Fibroblast of skin of back (primary cell): ENCODE measurements at places on chromosomes 7 and 10.
A peak's percentile ranks its signal among the peaks of the same experiment; 100 is the strongest.

DNA sequence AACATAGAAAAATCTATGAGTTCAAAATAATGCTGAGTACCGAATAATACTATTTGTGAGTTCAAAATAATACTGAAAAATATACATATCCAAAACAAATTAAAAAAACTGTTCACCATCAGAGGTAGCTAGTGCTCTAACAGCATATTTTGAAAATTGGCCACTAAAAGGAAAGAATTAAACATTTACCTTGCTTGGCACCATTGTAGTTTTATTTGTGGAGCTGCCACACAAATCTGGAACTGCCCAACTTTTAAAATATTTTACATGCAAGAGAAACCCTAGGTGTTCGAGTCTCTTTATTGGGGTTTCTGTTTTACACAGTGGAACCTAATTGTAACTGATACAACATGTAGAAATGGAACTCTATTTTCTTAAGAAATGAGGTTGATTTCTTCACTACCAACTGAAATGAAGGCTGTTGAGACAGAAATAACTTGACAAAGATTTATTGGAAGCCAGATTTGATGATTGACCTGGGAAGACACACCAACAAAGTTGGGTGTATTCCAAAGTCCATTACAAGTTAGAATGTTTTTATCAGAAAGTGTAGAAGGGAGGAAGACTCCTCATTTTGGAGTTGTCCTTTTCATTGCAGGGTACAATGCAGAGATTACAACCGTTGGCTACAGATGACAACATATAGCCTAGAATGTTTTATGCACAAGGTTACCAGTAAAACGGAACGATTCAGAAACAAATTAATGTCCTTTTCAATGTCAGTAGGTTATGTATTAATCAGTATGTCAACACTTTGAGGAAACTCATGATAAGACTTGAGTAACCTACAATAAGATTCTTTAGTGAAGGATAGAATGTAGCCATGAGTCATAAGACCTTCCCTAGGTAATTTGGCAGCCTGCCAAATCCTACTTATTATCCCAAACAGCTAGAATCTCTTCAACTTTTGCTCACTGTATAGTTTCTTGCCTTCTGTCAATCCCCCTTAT lies 73.8 kb upstream of the PAPSS2 start:
- DNase-seq, result peak; percentile 22

GRCh38 chr7:42432644-42433043 lies 195.6 kb upstream of the GLI3 start:
- DNase-seq, result no peak

DNA sequence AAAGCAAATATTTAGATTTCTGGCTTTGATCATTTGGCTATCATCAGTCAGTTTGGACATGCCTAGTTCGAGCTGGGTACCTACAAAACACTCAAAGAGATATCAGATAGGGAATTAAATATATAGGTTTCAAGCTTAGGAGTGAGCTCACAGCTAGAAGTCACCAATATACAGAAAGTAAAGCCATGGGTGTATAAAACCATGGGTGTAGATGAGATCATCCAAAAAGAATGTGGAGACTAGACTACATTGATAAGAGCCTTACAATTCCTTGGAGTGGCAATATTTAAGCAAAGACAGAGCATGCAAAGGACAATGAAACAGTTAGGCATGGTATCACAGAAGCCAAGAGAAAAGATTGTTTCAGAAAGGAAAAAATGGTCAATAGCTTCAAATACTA lies 7.2 kb upstream of the RALA start:
- peak; percentile 73 for DNase-seq

DNA sequence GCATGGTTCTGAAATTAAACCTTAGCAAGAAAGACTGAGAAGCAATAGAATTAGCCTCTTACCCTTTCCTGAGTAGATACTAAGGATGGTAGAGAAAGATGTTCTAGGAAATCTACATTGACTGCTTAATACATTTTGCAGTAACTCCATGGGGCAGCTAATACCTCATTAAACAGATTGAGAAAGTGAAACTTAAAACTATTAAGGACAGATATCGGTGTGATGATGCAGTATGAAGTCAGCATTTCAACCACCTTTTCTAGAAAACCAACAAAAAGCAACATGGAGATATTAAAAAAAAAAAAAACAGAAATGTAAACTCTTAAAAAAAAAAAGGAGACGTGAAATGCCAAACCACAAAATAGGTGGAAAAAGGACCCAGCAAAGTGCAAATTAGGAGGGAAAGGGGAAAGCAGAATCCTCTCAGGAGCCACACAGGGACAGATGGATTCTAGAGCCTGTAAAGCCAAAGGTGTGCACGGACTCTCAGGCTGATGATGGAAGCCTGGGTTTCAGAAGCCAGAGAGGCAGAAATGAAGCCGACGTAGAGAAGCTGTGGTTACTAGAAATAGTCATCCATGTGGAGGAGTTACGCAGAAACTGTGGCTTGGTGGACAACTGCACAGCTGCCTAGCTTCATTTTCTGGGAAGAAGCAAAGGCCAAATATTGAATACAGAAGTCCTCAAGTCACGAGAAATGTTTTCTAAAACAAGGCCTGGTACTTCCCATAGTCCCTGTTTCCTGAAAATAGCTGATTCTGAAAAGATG lies 38.1 kb upstream of the GPR141 start:
- no peak for DNase-seq

- no peak for DNase-seq
Measured at GRCh38 chr7:12090757-12091221, 120.3 kb upstream of the TMEM106B start.

GRCh38 chr7:95595746-95596197 lies 544 bp downstream of the PDK4 start:
- no peak for DNase-seq

DNA sequence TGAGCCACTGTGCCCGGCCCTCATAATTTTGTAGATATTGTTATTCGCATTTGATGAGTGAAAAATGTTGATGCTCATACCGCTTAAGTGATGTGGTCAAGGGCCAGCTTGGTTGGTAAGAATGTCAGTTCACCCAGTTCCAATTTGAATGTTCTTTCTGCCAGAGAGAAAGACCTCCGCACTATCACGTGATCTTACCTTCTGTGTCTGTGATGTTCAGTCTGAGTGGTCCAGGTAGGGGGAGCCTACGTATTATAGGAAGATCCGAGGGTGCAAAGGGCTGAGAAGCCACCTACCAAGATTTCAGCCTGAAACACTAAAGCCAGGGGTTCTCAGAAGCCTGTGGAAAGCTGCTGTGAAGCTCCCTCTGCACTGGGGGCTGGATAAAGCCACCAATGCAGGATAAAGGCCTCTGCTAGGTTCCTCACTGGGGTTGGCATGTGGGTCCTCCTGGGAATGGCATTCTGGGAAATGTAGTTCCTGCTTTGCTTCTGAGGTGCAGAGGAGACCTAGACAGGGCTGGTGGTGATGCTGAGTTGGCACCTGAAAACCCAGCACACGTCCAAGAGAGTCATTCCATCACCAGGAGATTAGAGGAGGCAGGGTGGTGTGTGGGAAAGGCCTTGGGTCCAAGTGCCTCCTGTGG lies 64.7 kb upstream of the AOAH start:
- no peak for DNase-seq

DNA sequence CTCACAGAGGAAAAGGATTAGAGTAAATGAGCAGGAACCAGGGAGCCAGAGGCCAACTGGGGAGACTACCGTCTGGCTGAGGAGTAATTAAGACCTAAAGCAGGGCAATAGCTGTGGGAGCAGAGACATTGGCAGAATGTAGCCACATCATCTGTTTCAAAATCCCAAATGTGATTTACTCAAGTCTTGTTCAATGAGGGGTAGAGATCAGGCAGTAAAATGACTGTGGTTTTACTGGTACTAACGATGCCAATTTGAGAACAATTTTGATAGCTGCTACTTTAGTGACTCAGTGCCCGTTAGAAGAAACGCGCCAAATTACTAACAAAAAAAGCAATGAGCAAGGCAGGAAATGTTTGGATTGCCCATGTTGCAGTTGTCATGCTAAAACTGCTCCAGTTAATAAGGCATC lies 12.7 kb upstream of the MIOS start:
- DNase-seq, result peak; percentile 87

- peak; percentile 83 for DNase-seq
Measured at GRCh38 chr10:137606-138005, 2.4 kb downstream of the ZMYND11 start.

GRCh38 chr10:70893227-70894006 lies 5.1 kb upstream of the PCBD1 start:
- no peak for DNase-seq

GRCh38 chr10:129637846-129638245 lies 170.8 kb downstream of the MGMT start:
- DNase-seq, result no peak

- DNase-seq, result no peak
Measured at GRCh38 chr7:156666368-156667109, 26.0 kb downstream of the RNF32 start.

- no peak for DNase-seq
Measured at GRCh38 chr7:7414791-7415603, 120.7 kb downstream of the COL28A1 start.

GRCh38 chr10:8279598-8279997 lies 225.1 kb downstream of the GATA3 start:
- peak; percentile 34 for DNase-seq

GRCh38 chr10:112624546-112625048 lies 177.6 kb downstream of the VTI1A start:
- no peak for DNase-seq

GRCh38 chr10:16505161-16505560 lies 16.5 kb downstream of the C1QL3 start:
- DNase-seq, result peak; percentile 42

DNA sequence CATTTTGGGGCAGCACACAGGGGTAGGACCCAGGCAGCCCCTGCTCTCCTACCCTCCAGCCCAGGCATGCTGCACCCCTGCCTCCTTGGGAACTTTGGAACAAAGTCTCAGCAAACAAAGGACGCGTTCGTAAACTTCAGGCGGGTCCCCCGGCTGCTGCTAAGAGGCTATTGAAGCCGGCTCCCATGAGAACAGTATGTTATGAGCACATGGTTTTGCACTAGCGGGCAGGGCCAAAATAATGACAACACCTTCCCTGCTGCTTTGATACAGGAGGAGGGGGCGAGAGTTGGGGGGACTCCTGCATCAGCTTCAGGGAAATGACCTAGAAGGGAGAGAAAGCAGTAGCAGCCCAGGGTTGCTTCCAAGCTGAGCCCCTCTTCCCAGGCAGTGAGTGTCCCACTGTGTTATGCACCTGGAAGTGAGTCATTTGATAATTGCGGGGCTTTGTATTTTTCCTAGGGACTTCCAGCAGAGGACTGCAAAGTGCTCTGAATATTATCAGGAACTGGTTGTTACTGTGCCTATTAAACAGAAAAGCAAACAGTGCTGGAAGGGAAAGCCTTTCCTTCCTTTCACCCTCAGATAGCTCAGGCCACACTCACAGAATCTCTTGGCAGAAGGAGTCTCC lies 6.9 kb downstream of the ITPRIP start:
- peak; percentile 61 for DNase-seq

DNA sequence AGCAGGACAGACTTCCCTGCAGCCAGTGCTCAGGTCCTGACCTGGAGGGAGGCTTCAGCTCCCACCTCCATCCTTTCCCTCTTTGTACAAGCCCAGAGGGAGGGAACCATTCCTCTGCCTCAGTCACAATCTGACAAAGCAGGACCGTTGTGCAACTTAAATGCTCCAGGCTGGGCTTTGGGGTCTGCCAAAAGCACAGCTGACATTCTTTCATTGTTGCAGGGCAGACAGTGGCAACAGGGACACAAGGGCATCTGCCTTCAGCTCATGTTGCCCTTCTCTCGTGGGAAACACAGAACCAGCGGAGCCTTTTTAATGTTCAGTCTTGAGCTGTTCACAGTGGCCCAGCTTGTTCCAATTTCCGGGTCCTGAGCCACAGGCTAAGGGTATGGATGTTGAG lies 155.7 kb upstream of the TNS3 start:
- DNase-seq, result no peak

- no peak for DNase-seq
Measured at GRCh38 chr10:131777162-131777561, 123.6 kb upstream of the PPP2R2D start.

DNA sequence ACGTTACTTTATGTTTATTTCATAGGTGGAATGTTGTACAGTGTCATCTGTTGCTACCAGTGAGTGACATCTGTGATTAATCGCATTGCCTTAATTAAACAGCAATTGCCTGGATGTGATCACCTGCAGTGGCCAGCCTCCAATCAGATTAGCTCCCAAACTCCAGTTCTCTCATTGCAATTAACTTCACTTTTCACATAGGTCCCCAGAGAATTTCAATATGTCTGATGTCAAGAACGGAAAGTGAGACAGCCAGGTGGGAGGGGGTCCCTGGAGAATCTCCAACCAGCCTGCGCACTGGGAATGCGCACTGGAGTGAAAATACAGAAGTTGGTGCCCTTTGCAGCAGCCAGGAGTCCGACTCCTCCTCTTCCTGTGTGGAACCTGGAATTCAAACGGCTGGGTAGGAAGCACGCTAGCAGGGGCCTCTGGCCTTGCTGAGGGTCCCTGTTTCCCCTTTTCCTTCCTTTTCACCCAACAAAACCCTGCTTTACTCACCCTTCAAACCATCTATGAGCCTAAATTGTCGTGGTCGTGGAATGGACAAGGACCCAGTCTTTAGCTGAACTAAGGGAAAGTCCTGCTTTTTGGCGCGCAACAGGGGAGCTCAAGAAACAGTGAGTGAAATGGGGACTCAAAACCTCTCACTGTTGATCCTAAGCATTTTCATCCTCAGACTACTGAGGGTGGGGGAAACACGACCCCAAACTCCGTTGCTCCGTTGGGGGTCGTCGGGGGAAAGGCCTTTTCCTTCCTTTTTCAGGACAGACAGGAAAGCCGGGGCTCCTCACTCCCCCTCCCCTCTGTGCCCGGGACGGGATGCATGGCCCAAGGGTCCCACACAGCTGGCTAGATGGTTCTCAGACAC lies 1355.5 kb upstream of the LRRTM3 start:
- peak; percentile 59 for DNase-seq

- peak; percentile 75 for DNase-seq
Measured at GRCh38 chr7:107528461-107528860, 35.3 kb downstream of the COG5 start.

DNA sequence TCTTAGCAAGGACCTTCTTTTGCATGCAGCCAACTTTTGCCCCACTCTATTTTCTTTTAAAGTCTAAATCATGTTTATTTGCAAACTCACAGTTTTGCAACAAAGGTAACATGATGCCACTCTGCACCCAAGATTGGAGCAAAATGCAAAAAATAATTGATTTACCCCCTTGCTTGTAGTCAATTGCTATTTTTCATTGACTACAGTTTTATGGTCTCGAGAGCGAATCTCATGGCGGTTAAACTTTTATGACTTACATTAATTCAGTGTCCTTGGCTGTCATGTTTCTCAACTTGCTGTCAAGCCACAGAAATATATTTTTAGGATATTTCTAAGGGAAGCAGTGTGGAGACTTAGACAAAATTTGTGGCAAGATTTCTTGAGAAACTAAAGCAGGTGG lies 110.0 kb upstream of the JCAD start:
- DNase-seq, result no peak

DNA sequence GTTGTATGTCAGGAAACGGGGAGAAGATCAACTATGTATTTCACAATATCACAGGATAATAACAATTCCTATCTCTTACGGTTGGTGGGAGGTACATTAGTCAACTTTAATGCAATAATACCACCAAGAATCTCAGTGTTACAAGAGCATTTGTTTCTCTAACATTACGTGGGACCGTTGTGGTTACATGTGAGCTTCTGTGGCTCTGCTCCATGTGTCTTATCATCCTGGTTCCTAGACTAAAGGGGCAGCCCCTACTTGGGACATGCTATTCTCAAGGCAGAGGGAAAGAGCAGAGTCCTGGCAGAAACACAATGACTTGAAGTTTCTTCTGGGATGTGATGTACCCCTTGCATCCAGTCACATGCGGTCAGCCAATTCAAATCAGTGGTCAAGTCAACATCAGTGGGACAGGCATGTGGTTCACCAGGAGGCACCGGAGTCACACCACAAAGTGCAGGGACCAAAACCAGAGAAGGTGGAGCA lies 2.5 kb upstream of the ZNF22 start:
- no peak for DNase-seq
